ENCODE measurements at places on chromosomes 2 and 18.
A peak's percentile ranks its signal among the peaks of the same experiment; 100 is the strongest.

GRCh38 chr18:27789406-27789805 is 387.5 kb downstream of the CDH2 start:
- no peak for DNase-seq

DNA sequence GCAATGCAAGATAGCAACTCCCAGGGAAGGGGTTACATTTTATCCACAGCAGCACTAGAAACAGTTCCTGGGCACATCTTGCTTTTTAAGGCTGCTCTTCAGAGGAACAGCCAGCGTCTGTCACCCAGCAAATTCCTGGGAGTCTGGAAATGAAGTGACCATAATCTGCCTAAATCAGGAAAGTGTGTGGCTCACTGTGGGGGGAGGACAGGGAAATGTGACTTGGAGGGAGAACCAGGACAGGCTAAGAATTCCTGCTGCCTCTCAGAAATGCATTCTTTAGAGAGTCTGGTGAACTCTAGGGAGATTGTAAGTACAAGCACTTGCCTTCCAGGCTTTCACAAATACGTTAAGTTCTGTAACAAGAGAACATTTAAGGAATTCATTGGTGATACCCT is 364.3 kb upstream of the SPHKAP start:
- no peak for DNase-seq

DNA sequence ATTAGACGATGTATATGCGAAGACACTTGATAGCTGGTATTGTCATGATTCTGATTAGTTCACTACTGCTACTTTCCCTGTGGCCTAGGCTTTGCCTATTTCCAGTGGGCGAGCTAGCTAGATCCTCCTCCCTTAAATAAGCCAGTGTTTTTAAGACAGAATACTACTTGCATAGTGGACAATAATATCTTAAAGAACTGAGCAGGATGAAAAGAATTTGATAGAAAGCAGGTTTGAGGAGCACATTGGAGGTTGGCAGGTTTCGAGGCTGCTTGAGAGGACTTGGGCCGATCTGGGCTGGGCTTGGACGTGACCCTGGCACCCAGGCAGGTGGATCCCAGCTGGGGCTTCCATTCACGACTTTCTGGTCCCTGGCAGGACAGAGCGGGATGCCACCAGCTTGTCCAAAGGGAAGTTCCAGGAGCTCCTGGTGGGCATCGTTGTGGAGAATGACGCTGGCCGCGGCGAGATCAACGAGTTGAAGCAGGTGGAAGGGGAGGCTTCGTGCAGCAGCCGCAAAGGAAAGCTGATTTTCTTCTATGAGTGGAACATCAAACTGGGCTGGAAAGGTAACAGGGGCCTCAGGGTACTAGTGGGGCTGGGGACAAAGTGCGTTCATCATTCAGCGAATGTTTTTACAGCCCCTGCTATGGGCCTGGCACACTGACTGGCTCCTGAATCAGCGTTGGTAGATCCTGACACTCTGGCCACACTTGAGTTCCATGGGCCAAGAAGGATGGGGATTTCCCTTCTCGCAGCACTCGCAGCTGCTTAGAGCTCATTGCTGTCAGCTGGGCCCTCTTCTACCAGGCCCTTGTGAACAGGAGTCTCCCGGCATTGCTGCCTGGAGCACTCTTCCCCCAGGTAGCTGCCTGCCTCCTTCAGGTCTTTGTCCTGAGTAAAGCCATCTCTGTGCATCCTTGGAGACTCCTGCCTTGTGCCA is 16.9 kb downstream of the C2orf74 start:
- DNase-seq, result no peak

- DNase-seq, result no peak
Measured at GRCh38 chr2:75592030-75592429, 31.3 kb upstream of the EVA1A start.

GRCh38 chr2:240790370-240791220 is 29.4 kb downstream of the KIF1A start:
- DNase-seq, result no peak

- DNase-seq, result peak; percentile 37
Measured at GRCh38 chr18:74996055-74996454, 212.9 kb downstream of the PTGR3 start.

DNA sequence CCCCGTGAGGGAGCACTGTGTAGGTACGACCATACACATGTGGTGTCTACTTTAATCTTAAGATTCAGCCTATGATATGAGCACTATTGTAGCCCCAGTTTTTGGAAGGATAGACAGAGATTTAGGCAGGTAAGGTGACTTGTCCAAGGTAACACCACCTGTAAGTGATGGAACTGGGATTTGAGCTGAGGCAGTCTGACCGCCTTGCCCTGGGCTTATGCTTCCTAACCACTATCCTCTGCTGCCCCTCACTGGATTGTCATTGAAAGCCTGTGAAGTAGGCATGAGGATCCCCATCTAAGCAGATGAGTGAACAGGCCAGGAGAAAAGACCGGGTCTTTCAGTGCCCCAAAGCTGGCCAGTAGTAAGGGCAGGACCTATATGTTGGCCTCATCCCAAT is 343.8 kb downstream of the CYRIA start:
- no peak for DNase-seq

DNA sequence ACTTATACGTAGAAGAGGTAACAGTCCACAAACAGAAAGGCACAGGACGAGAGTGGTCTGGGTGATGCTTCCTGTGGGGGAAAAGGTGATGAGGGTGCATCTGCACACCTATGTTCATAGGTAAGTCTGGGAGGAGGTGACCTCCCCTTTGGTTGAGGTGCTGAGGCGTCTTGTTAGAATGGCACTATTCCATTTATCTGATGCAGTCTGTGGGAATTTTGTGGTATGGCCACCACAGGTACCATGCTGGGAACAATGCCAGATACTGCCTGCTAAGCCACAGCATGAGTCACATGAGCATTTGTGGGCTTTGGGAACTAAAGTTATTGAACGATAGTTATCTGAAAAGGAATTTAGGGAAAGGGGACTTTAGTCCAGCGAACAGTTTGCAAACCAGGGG is 27.9 kb downstream of the IL37 start:
- DNase-seq, result peak; percentile 36

GRCh38 chr2:209413311-209414014 is 10.4 kb upstream of the MAP2 start:
- no peak for DNase-seq

Data from CD4-positive, alpha-beta T cell treated with Interleukin-15 for 4 hours (primary cell).